Psoas muscle (tissue), 8 donors: ENCODE measurements at places on chromosomes 3 and 15. TPM values are rescaled to one million over a fixed set of nuclear protein-coding genes. Genes with fewer than 3 reads are reported as not detected.

The SLC28A2 gene
- not detected for total RNA-seq

The LEKR1 gene
- 0.30 TPM for total RNA-seq

GRCh38 chr15:40536501-40536900, 28.3 kb downstream of the CCDC32 start:
- H3K4me1 ChIP-seq, result peaks cover 10% of the 10 kb centered on the region
- H3K27me3 ChIP-seq, result no peaks in the 10 kb centered on the region
- no peak overlapping the region for H3K4me3 ChIP-seq
- H3K36me3 ChIP-seq, result no peaks in the 10 kb centered on the region

DNA sequence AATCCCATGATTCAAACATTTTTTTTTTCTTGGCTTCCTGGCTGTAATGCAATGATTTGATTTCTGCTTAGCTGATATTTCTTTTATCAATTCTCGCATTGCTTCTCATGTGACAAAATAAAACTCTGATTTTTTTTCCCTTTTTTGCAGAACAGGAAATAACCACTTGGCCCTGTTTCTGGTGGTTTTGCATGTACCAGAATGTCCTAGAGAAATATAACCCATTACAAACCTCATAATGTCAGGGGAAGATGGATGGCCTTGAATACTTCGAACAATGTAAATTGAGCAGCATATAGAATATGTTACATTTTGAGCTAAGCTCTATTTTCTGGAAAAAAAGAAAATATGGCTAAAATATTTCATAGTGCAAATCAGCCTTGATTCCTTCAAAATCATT, 275.6 kb downstream of the RAP2B start:
- H3K4me3 ChIP-seq, result no peak overlapping the region
- DNase-seq, result no peak
- H3K27ac ChIP-seq, result no peak overlapping the region
- H3K36me3 ChIP-seq, result no peaks in the 10 kb centered on the region

DNA sequence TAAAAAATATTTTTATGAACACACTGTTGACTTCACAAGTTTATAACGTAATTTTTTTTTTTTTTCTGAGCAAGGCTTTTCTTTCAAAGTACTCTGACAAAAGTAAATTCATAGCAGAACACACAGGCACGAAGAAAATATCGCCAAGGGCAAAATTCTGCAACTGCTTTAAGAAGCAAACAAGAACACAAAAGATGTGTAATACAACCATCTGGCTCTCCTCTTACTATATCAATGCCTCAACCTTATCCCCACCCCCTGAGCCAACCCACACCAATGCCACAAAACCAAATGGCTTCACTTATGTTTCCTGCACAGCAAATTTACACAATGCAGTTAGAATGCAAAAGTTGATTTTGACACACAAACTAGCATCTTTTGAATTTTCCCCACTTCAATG, 274.2 kb downstream of the FOXP1 start:
- H3K27me3 ChIP-seq, result no peaks in the 10 kb centered on the region
- H3K36me3 ChIP-seq, result no peaks in the 10 kb centered on the region
- no peak for DNase-seq
- no peak overlapping the region for H3K4me3 ChIP-seq
- H3K4me1 ChIP-seq, result peaks cover 28% of the 10 kb centered on the region
